ENCODE measurements at places on chromosomes 2 and 18. TPM values are rescaled to one million over a fixed set of nuclear protein-coding genes. Genes with fewer than 3 reads are reported as not detected.

GRCh38 chr18:23864624-23865023 lies 149.9 kb upstream of the TTC39C start:
- no peak for DNase-seq

HOXD3 gene
- total RNA-seq, result 9.0 TPM

GRCh38 chr18:23673725-23674124 lies 11.0 kb upstream of the ANKRD29 start:
- DNase-seq, result no peak

DNA sequence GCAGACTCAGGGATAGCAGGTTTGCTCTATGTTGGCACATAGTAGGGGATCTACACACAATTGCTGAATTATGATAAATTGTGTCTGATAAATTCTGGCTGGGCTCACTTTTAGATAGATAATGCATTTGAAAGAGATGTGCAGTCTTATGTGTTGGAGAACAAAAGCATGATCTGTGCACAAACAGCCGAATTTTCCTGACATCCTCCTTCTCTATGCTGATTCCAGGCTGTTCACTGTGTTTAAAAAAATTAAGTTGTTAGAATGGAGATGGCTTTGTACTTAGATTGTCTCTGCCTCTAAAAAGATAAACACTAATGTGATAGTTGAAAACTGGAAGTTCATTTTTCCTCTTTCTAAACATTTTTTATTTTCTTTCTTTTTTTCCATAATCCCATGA lies 2.1 kb downstream of the CERS6 start:
- DNase-seq, result no peak

DNA sequence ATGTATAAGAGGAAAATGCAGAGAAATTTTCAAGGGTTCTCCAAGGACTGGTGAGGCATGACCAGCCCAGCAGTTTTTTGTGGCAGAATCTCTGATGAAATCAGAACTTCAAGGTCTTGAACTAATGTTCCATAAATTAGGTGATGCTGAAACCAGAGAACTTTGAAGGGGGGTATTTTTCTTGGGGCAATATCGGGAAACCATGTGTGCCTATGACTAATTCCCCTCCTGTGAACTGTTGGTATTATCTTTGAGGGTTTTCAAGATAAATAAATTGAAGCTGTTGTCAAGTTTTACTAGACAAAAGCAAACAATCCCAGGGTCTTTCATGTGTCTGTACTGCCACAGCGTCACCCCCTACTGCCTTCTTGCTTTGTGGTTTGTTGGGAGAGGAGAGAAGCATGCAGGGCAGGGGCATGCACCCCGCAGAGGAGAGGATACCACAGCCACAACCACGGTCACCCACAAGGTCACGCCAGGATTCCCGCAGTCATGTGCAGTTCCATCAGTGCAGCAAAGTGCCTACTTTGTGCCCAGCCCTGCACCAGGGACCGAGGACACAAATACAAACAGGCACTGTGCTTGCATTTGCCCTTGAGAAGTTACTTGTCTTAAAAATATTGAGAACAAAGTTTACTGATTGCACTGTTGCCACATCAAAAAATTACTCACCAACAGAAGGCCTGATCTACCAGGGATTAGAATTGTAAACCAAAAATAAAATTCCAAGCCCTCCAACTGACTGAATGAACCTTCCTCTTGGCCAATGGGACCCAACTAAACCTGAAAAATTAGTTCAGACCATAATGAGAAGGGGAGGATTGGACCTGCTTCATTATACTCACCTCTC lies 413.3 kb upstream of the TRIB2 start:
- no peak for DNase-seq

DNA sequence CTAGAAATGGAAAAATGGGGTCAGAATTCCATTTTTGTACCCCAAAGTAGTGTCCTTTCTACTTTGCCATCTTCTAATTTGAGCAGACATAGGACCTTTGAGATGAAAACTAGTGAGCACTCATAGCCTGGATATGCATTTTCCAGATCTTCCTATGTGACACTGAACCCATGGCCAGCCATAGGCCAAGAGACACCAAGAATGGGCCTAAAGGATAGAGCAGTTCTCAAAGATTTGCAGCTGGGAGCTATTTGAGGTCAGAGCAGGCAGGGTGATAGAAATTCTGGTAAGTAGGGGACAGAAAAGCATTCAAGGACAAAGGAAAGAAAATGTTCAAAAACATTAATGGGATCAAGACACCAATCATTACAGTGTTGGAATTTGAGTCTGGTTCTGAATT lies 332.8 kb downstream of the MYCN start:
- no peak for DNase-seq

CPO gene
- total RNA-seq, result 0.24 TPM

DNA sequence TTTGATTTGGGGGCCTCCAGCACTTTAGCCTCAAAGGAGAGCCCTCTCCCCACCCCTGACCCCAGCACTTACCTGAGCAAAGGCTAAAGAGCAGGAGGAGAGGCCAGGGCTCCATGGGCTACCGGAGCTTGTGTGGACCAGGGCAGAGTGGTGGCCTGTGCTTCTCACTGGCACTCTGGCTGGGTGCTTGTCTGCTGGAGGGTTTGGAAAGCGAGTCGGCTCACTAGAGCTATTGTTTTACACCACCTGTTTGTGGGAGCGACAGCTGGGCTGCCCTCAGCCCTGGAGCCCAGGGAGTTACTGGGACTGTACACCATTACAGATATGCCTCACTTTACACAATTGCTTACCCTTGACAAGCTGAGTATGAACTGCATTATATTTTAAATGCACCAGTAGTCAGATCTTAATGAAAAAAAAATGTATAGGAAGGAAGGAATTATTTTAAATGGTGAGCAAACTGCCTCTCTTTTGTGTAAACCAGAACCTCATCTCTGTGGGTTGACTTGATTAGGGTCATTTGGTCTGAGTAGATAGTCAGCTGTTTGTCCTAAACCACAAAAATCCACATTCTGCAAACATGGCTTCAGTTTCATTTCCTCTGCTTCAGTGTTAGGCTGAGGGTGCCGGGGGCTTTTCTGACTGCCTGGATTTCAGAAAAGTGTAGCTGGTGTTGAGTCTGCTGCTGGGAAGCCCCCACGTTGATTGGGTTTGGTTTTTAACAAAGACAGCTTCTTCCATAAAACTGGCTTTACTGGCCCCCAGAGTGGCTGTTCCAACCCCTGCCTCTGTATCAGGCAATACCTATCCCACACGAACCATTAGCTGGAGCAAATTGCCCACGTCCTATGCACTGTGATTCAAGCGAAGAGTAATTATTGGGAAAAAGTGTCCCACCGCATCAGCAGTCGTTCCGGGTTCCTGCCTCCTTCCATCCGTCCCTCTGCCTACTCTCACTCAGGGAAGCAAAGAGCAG lies at the start of gene CHRNA1:
Gene CHRNA1, minus strand, starts transcription at position 193 of the 976 bp plus-strand sequence. Its CDS starts 78 bp downstream, at position 115.
- DNase-seq, result no peak

DNA sequence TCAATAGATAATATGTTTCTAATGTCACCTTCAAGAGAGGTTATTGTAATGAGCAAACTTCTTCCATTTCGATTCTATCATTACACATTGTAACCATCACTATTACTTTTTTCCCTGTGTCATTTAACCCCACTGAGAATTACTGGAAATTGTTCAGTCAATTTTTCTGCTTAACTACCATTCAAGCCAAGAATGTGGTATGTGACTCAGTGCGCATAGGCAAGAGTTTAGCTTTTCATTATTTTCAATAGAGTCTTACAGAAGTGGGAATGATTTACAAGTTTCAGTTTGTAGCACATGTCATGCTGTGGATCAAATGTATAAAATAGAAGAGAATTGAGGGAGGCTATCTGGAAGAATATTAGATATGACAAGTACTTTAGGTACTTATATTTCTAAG lies 34.3 kb upstream of the PIEZO2 start:
- no peak for DNase-seq

DNA sequence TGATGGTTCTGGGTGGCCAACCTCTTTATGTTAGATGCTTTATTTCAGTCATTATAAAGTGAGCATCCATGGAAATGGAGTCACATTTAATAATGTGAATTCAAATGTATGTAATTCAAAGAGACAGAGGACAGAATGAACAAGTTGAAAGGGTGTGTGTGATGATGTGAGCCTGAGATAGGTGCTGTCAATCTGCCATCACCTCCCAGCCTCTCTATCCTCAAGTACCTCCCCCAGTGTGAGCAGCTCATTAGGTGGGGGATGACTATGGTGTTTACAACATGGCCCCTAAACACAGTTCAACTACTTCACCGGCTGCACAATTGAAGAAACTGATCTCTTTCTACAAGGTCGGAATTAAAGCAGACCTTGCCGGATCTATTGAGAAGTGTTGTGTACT lies 74.7 kb upstream of the IGFBP5 start:
- DNase-seq, result no peak

GRCh38 chr18:9925369-9925768 lies 11.6 kb downstream of the VAPA start:
- no peak for DNase-seq

GRCh38 chr2:86022661-86023365 lies 82.9 kb downstream of the POLR1A start:
- peak; percentile 19 for DNase-seq
